ENCODE measurements at places on chromosomes 3 and 15. TPM values are rescaled to one million over a fixed set of nuclear protein-coding genes. Genes with fewer than 3 reads are reported as not detected.

CSPG4 gene
- not detected for total RNA-seq

C2CD4A gene
- 0.05 TPM for total RNA-seq

PAK2 gene
- total RNA-seq = 81.1 TPM

POC1A gene
- total RNA-seq = 23.2 TPM

IL16 gene
- total RNA-seq = 97.2 TPM

VILL gene
- 11.4 TPM for total RNA-seq

- H3K27ac ChIP-seq = no peak overlapping the region
- no peaks in the 10 kb centered on the region for H3K27me3 ChIP-seq
- H3K36me3 ChIP-seq = no peaks in the 10 kb centered on the region
- H3K4me1 ChIP-seq = no peaks in the 10 kb centered on the region
Measured at GRCh38 chr15:29636921-29637320, 185.3 kb downstream of the TJP1 start.

- H3K4me3 ChIP-seq = peak overlapping the region; percentile 80
- no peak for DNase-seq
- H3K4me1 ChIP-seq = peaks cover 84% of the 10 kb centered on the region
- H3K27me3 ChIP-seq = no peaks in the 10 kb centered on the region
Measured at GRCh38 chr15:67133026-67133425, 67.6 kb downstream of the SMAD3 start.

GRCh38 chr15:64911311-64912186, at the start of gene ANKDD1A:
TSS of gene ANKDD1A (plus strand) at chr15:64911902. CDS start at chr15:64911931, 29 bp downstream.
- H3K4me1 ChIP-seq = peaks cover 15% of the 10 kb centered on the region
- H3K27me3 ChIP-seq = peaks cover 23% of the 10 kb centered on the region
- H3K36me3 ChIP-seq = no peaks in the 10 kb centered on the region
- peak; percentile 92 for DNase-seq
- peak within 1 kb of the TSS; percentile 79 for H3K4me3 ChIP-seq
- no peak within 1 kb of the TSS for H3K27ac ChIP-seq

GRCh38 chr3:120103276-120103675, 9.0 kb upstream of the GSK3B start:
- H3K4me1 ChIP-seq = peaks cover 11% of the 10 kb centered on the region
- H3K4me3 ChIP-seq = no peak overlapping the region
- no peaks in the 10 kb centered on the region for H3K27me3 ChIP-seq
- DNase-seq = no peak
- peaks cover 19% of the 10 kb centered on the region for H3K36me3 ChIP-seq

DNA sequence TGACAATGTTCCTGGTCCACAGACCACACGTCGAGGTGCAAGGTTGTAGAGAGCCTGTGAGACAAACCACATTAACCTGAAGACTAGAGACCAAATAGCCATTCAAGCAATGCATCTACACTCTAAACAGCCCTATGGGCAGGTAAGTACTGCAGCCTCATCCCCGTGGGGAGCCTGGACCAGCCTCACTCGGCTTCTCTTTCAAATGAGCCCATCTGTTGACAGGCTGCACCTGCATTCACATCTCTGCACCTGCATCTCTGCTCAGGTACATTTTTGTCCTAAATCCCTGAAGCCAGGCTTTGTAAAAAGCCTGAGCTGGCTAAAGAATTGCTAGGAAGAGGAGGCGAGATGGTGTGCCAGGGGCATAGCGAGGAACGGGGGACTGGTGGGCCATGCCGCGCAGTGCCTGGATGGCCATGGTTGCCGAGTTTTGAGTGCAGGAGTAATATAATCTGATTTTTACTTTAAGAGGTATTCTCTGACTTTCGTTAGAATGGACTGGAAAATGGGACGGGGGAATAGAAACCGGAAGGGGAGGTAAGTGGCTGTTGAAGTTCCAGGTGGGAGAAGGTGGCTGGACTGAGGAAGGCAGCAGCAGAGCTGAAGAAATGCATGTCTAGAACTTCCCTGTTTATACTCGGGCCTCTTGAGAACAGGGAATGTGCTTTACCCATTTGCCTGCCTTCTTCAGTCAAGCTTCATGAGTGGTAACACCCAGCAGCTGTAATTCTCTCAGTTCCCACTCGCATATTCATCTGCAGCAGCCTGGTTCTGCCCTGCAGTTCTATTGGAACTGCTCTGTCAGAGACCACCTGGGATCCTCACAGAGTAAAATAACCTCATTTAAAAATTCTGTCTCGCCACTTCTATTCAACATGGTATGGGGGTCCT, 226.4 kb downstream of the OPA1 start:
- H3K4me1 ChIP-seq = no peaks in the 10 kb centered on the region
- H3K4me3 ChIP-seq = no peak overlapping the region
- H3K27me3 ChIP-seq = peaks cover 33% of the 10 kb centered on the region
- no peak for DNase-seq
- no peak overlapping the region for H3K27ac ChIP-seq

- H3K4me1 ChIP-seq = peaks cover 3% of the 10 kb centered on the region
- H3K27ac ChIP-seq = no peak within 1 kb of the TSS
- H3K36me3 ChIP-seq = no peaks in the 10 kb centered on the region
- H3K27me3 ChIP-seq = peaks cover 27% of the 10 kb centered on the region
Measured at GRCh38 chr3:16604887-16605602, at the start of gene DAZL. TSS of gene DAZL (minus strand) at chr3:16605423. CDS start at chr3:16605205, 218 bp downstream.

DNA sequence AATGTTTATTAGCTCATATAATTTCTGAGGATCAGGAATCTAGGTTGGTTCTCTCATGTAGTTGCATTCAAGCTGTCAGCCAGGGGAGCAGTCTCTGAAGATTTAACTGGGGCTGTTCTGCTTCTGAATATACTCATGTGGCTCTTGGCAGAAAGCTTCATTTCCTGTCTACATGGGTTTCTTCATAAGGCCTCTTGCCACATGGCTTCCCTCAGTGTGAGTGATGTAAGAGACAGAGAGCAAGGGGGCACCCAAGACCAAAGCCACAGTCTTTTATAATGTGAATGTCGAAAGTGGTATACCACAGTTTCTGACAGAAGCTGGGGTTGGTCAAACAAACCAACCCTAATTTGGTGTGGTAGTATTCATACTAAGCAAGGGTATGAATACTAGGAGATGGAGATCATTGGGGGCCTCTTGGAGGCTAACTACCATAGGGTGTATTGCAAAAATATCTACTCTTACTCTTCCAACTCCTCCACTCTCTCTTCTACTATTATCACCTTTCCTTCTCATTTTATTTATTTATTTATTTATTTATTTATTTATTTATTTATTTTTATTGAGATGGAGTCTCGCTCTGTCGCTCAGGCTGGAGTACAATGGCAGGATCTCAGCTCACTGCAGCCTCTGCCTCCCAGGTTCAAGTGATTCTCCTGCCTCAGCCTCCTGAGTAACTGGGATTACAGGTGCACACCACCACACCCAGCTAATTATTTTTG, 123.8 kb downstream of the B3GALNT1 start:
- H3K4me3 ChIP-seq = no peak overlapping the region
- H3K27me3 ChIP-seq = peaks cover 1% of the 10 kb centered on the region
- peak; percentile 59 for DNase-seq
- H3K4me1 ChIP-seq = peaks cover 8% of the 10 kb centered on the region
- no peaks in the 10 kb centered on the region for H3K36me3 ChIP-seq

- H3K27ac ChIP-seq = no peak overlapping the region
- H3K27me3 ChIP-seq = peaks cover 8% of the 10 kb centered on the region
- H3K4me3 ChIP-seq = peak overlapping the region; percentile 12
- no peak for DNase-seq
- no peaks in the 10 kb centered on the region for H3K36me3 ChIP-seq
- H3K4me1 ChIP-seq = peaks cover 2% of the 10 kb centered on the region
Measured at GRCh38 chr3:107367353-107367752, 9.9 kb upstream of the CCDC54 start.

GRCh38 chr15:89971592-89971997, 29.5 kb upstream of the ZNF710 start:
- peak; percentile 82 for DNase-seq
- H3K27me3 ChIP-seq = peaks cover 13% of the 10 kb centered on the region

GRCh38 chr3:151398895-151399294, 14.3 kb upstream of the P2RY12 start:
- H3K27ac ChIP-seq = no peak overlapping the region
- no peak overlapping the region for H3K4me3 ChIP-seq
- no peak for DNase-seq
- no peaks in the 10 kb centered on the region for H3K36me3 ChIP-seq
- no peaks in the 10 kb centered on the region for H3K4me1 ChIP-seq

DNA sequence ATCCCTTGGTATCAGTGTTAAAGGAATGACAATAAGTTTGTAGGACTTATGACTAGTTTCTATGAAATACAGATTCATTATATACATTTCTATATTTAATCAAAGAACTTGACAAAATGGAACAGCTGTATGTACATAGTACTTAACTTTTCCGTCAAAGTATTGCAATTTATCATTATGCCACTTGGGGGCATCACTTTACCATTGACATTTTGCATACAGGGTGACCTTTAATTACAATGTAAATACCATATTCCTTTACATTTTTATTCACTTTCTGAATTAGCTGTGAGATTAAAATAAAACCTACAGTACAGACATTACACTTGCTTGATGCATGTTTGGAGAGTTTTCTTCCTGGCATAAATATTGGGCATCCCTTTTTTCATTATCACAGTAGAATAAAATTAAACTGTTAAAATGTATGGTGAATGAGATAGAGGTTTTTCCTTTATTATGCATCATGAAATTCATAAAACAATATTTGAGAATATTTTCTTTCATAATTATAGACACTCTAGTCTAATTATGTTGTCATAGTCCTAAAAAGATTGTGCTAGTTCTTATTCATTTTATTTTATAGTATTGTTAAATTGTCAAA, 6.9 kb downstream of the NEK11 start:
- H3K27me3 ChIP-seq = peaks cover 11% of the 10 kb centered on the region
- no peak overlapping the region for H3K27ac ChIP-seq
- no peak overlapping the region for H3K4me3 ChIP-seq
- H3K4me1 ChIP-seq = no peaks in the 10 kb centered on the region
- DNase-seq = peak; percentile 86

GRCh38 chr15:31399544-31400171, 73.0 kb downstream of the KLF13 start:
- peak; percentile 60 for DNase-seq
- H3K4me3 ChIP-seq = no peak overlapping the region
- H3K36me3 ChIP-seq = peaks cover 2% of the 10 kb centered on the region
- peaks cover 32% of the 10 kb centered on the region for H3K4me1 ChIP-seq
- peak overlapping the region; percentile 72 for H3K27ac ChIP-seq

DNA sequence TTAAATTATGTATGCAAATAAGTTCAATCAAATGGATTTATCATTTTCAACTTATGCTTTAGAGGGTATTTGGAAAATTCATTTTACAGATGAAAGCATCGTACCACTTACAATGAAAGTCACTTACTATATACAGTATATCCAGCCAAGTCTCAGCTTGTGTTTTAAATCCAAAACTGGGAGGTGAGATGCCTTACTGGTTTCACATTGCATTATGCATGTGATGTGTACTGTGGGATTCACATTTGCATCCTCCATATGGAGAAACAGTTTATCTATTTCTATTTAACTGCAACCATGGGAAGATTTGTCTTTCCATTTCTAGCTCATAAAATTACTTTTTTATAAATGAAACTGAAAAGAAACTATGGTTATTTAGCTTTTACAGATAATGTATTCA, 248.1 kb downstream of the CNTN3 start:
- no peak overlapping the region for H3K27ac ChIP-seq
- H3K4me3 ChIP-seq = no peak overlapping the region
- H3K36me3 ChIP-seq = no peaks in the 10 kb centered on the region
- H3K27me3 ChIP-seq = no peaks in the 10 kb centered on the region

- no peaks in the 10 kb centered on the region for H3K36me3 ChIP-seq
- no peak overlapping the region for H3K27ac ChIP-seq
- DNase-seq = no peak
- no peak overlapping the region for H3K4me3 ChIP-seq
Measured at GRCh38 chr3:86257955-86258641, 732.9 kb downstream of the VGLL3 start.

DNA sequence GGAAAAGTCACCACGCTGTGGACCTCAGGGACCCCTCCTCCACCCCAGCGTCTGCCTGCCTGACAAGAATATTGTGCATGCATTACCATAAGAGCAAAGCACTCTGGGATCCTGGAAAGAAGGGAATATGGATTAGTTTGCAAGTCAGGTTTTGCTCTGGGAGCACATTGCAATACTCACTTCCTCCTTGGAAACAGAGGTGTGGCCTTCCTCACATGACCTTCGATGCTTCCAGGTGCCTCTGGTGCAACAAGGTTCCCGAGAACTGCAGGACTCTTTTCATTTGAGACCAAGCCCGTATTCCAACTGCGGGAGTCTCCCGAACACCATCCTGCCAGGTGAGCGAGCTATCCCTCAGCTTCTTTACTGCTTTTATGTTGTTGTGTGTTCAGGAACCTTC, 76.3 kb upstream of the BLM start:
- H3K36me3 ChIP-seq = peaks cover 44% of the 10 kb centered on the region
- no peak overlapping the region for H3K27ac ChIP-seq

- H3K27ac ChIP-seq = no peak overlapping the region
- H3K4me3 ChIP-seq = no peak overlapping the region
- no peaks in the 10 kb centered on the region for H3K36me3 ChIP-seq
- DNase-seq = no peak
Measured at GRCh38 chr3:134757549-134758069, 37.5 kb upstream of the EPHB1 start.

GRCh38 chr3:141289228-141289772, 57.7 kb downstream of the PXYLP1 start:
- no peak for DNase-seq
- peaks cover 5% of the 10 kb centered on the region for H3K4me1 ChIP-seq
- H3K27me3 ChIP-seq = no peaks in the 10 kb centered on the region
- H3K36me3 ChIP-seq = peaks cover 33% of the 10 kb centered on the region

GRCh38 chr3:117171124-117171523, 461.5 kb downstream of the TUSC7 start:
- DNase-seq = no peak
- no peak overlapping the region for H3K4me3 ChIP-seq
- no peaks in the 10 kb centered on the region for H3K36me3 ChIP-seq
- H3K27me3 ChIP-seq = no peaks in the 10 kb centered on the region
- H3K4me1 ChIP-seq = no peaks in the 10 kb centered on the region

DNA sequence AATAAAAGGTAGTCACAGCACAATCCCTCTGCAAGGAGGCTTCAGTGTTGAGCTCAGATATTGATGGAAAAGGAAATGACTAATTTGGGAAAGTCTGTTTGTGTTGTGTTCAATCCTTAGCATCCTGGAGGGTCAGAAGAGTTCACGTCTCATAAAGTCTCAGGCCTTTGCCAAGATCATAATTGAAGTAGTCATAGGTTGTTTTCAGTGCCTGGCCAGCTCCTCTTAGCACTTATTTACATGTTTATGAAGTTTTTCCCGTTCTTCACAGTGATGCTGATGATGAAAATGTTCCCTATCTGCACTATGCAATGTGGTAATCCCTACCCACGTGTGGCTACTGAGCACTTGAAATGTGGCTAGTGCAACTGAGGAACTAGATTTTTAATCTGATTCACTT, 61.6 kb upstream of the TGFBR2 start:
- no peak overlapping the region for H3K4me3 ChIP-seq
- H3K36me3 ChIP-seq = no peaks in the 10 kb centered on the region
- H3K4me1 ChIP-seq = peaks cover 7% of the 10 kb centered on the region
- H3K27me3 ChIP-seq = no peaks in the 10 kb centered on the region
- no peak for DNase-seq
